ENCODE measurements at places on chromosomes 3 and 15.

- no peak for DNase-seq
These were observed 7.7 kb downstream of the IGDCC4 start for GRCh38 chr15:65414841-65415621.

GRCh38 chr15:27428151-27428550 lies 457.2 kb downstream of the GABRG3 start:
- DNase-seq: no peak

- DNase-seq: no peak
These were observed 19.0 kb downstream of the SYNM start for GRCh38 chr15:99123713-99124451.

DNA sequence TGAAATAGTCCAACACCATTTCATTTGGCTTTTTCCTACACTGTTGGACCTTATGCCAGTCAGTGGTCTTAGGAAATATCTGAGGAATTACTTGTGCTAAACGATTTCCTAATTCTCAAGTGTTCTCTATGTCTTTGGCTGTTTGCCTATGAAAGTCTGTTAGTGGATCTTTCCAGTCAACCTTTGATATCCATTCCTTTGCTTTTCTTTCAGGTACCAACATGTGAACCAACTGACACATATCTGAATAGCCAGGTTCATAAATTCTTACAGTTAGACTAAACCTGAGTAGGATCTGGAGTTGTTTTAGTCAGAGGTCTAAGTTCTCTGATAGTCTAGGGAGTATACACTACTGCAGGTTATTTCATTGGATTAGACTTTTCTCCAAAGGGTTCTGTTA lies 343.5 kb upstream of the LRRC3B start:
- DNase-seq: no peak

DNA sequence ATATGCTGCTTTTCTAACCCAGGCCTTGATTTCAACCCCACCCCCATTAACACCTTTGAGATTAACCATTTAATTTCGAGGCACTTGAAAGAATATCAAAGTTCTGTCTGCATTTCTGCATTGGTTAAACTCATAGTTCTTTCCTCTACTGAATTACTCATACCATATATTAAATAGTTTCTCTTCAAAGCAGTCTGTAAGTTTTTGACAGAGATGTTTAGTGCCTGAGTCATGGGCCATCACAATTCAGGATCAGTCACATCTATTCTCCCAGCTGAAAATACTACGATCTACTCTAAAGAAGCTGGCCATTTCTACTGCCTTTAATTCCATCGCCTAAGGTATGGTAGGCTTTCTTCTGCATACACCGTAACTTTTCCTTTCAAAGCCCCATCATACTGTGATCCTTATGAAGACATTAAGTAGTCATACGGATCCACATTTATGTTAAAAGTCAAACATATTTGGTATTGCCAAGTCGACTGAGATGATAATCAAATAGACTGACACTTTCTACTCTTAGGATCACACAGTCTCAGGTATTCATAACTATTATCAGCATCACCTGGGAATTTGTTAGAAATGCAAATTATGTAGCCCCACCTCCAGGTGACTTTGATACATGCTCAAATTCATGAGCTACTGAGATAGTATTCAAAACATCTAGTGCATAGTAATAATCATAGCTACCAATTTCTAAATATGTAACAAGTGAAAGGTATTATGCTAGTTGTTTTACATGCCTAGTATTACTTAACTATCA lies 489.4 kb upstream of the IL12A start:
- DNase-seq: no peak

- DNase-seq: no peak
These were observed 583 bp upstream of the RBSN start for GRCh38 chr3:15099364-15100098.

GRCh38 chr3:109596991-109597390 lies 259.6 kb upstream of the DPPA4 start:
- DNase-seq: no peak

GRCh38 chr3:122661633-122662032 lies 19.0 kb upstream of the PARP14 start:
- no peak for DNase-seq

GRCh38 chr15:47669221-47669620 lies 48.1 kb upstream of the SEMA6D start:
- no peak for DNase-seq

GRCh38 chr15:55320238-55320550 lies 1.2 kb downstream of the PIGB start:
- no peak for DNase-seq

DNA sequence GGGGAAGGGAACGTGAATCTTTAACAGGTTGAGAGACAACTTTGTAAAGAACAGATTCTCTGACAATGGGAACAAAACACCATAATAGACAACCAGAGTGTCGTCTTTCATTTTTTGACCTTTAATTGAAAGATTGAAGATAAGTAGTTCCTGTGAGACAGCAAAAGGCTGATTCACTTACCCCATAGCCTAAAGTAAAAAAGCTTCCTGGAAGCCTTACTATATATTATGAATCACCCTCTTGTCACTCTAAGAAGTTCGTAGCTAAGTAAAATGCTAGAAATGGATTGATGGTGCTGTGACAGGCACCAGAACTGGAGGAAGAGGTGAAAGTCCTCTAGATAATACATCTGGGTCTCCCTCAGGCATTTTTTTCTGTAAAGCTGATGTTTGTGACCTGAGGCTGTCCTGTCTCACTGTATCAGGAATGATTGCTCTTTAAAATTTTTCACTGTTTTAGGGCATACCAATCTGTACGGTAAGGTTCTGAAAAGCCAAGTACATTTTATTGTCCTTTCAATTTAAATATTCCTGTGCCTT lies 824.6 kb upstream of the SEMA6D start:
- DNase-seq: no peak

- DNase-seq: no peak
These were observed 271.7 kb upstream of the LRRC3B start for GRCh38 chr3:26350853-26351252.

- DNase-seq: no peak
These were observed 33.9 kb upstream of the MBNL1 start for GRCh38 chr3:152234657-152235375.

- no peak for DNase-seq
These were observed 45.5 kb downstream of the SUCNR1 start for GRCh38 chr3:151919030-151919328.

GRCh38 chr3:56988458-56989168 lies 71.9 kb upstream of the SPATA12 start:
- DNase-seq: peak; percentile 59

DNA sequence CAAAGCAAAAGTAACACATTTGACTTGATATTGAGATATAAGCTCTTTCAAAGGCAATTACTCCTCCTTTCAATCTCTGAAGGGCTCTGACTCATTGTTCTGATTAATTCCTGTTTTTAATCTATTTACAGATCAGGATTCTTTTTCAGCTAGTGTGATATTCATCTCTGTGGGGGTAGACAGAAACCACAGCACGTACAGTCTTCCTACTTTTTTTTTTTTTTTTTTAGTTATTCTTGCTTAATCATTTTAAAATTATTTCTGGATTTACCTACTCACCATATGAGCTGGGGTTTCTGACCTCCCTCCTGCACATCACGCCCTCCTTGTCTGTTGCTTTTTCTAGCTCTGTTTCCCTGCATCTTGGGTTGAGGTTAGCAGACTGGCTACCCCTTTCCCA lies 1.4 kb downstream of the CNTN3 start:
- no peak for DNase-seq

DNA sequence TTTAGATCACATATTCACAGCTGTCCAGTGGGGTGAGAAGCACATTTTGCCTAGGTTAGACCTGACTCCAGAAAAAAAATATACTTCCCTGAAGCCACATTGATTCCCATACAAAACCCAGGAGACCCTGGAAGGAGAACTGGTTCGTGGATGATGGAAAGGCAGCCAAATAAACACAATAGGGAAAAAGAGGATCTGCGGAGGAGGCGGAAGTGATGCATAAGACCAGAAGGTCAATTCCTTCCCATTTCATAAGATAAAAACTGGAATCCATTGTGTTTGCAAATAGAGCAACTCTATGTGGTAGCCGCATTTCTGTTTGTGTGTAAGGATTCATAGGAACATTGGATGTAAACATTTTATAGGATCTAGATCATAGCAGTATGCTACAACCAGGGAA lies 781.9 kb upstream of the GRM7 start:
- DNase-seq: no peak

DNA sequence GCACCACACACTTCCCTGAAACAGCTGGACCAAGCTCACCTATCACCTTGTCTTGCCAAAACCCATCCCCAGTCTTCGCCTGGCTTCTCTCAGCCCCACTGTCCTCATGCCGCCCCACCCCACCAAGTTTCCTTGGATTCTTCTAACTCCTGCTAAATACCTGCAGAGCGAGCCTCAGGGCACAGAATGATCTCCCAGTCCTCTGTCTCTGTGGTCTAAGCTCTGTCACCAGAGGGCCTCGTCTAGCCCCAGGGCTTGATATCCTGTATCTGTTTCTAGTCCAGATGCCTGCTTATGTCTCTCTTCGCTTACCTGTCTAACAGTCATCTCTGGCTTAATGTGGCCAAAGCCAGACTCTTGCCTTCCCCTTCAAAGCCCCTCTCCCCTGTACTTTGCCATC lies 9.7 kb downstream of the CCDC12 start:
- no peak for DNase-seq

GRCh38 chr3:33439546-33440327 lies 468 bp downstream of the UBP1 start:
- peak; percentile 26 for DNase-seq

- DNase-seq: no peak
These were observed at the start of gene MKRN2OS for GRCh38 chr3:12545473-12545791. Gene MKRN2OS, minus strand, starts transcription at chr3:12545499. Its CDS starts 35 bp downstream, at chr3:12545464.

- no peak for DNase-seq
These were observed 1.3 kb downstream of the FAM43A start for GRCh38 chr3:194686816-194687637.

- no peak for DNase-seq
These were observed 8.7 kb downstream of the SPSB4 start for GRCh38 chr3:141059816-141060215.

DNA sequence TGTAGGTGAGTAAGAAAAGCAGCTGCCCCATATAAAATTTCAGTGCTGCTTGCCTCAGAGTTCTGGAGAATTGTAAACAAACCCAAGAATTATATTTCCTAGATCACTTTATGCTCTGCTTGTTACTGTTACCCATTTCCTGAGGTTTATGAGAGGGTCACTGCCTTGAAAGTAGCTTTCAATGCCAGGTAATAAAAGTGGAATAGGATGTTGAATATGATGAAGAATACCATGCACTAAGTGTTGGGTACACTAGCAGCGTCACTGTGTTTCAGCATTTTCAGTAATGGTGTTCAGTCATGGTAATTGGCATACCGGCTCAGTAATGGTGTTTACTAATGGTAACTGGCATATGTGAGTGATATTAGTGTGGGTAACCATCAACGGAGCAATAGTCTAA lies 449.8 kb upstream of the TPRG1 start:
- no peak for DNase-seq

DNA sequence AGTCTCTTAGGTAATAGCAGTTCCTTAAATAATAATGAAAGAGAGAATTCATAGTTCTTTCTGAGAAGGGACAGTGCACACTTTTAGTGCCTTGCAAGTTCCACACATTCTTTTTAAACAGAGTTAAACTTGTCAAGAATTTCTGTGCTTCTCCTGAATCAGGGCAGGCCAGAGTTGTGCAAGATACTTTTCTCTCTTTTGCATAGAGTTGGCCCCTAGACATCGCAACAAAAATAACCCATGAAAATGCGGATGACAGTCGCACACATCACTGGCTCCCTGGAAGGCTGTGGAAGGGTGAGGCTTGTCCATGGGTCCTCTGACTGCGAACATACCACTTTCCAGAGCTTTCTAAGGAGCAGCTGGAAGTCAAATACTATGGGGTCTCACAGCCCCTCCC lies 40.1 kb downstream of the FBLN2 start:
- no peak for DNase-seq

GRCh38 chr3:124118397-124118796 lies 126.5 kb upstream of the ROPN1 start:
- DNase-seq: no peak

GRCh38 chr3:160103397-160103796 lies 114.8 kb downstream of the IL12A start:
- no peak for DNase-seq

- DNase-seq: peak; percentile 33
These were observed 310.4 kb downstream of the PLCL2 start for GRCh38 chr3:17195192-17195611.

DNA sequence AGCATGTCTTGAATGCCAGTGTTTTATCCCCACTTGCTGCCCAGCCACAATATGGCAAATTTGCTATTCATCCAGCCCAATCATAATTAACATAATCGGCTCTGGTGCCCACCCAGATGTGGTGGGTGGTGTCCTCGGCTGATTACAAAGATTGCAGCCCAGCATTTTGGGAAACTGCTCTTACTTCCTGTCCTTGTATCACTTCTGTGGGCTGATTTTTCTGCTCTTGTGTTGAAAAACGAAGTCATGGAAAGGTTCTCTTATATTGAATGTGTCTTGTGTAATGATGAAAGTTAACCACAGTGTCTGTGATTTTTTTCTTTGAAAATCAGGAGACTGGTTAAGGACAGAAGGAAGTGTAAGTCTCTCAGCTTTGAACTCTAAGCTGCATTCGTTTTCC lies 141.7 kb downstream of the CACNA2D3 start:
- DNase-seq: no peak

DNA sequence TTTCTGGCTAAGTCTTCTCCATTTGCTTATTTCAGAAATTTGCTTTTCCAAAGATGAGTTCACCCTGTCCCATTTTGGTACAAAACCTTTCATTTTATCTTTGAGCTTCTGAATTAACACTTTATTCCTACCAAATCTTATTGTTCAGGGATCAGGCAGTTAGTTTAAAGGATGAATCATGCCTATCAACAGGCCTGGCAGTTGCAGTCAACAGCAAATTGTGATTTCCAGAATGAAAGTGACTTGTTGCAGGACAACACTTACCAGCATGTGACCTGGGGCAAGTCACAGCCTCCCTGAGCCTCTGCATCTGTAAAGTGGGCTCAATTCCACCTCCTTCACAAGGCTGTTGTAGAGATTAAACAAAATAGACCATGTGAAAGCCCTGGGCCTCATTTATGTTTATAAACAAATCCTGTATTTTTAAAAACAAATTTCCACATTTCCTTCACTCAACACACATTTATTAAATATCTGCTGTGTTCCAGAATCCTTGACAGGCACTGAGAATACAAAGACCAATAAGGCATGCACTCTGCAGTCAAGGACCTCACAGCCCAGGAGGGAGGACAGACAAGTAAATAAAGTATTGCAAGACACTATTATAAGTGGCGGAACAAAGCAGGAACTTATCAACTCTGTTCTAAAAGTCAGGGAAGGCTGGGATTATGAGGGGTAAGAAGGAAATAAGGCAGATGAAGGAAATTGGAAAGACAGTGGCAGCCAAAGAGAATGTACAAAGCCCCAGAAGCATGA lies 359.1 kb upstream of the IL12A start:
- no peak for DNase-seq

- DNase-seq: no peak
These were observed 21.4 kb upstream of the PIAS1 start for GRCh38 chr15:68032672-68033071.

All from CD4-positive, alpha-beta T cell treated with Interleukin-15 for 1 hour (primary cell).